CD4-positive, alpha-beta T cell treated with Interleukin-15 for 4 hours (primary cell): ENCODE measurements at places on chromosomes 7 and 10.

- no peak for DNase-seq
Observed at GRCh38 chr10:51244309-51244708, 170.0 kb downstream of the PRKG1 start.

- no peak for DNase-seq
Observed at GRCh38 chr10:83166344-83166743, 973.0 kb upstream of the GHITM start.

DNA sequence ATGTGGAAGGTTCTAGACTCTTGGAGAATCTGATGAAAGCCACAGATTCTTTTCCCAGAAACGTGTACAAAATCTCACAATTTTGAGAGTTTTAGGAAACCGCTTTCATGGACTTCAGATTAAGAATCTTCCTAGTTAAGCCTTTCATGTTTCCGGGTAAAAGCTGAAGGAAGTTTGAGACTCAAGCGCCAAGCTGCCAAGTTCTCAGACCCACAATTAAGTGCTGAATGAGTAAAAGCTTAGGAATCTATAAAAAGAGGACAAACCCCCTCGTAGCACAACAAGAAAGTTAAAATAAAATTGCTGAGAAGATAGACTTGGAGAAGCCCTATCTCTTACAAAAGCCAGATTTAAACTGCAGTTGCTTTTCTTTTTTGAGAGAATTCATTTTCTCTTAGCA, 99.6 kb downstream of the ST8SIA6 start:
- DNase-seq: no peak

DNA sequence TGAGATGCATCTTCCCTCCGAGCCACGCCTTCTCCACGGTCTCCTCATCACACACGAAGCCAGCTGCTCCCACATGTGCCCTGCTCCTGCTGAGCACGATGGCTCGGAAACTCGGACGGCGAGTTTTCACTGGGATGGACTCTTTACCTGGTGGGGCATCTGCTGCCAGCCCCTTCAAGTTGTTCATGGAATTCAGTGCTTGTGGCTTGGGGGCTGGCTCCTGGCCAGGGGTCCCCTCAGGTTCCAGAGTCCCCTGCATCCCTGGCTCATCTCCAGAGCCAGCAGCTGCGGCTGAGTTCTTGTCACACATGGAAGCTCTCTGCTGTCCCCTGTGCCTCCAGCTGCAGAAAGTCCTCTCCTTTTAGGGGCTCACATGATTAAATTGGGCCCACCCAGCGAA, 654.0 kb downstream of the SDK1 start:
- no peak for DNase-seq

DNA sequence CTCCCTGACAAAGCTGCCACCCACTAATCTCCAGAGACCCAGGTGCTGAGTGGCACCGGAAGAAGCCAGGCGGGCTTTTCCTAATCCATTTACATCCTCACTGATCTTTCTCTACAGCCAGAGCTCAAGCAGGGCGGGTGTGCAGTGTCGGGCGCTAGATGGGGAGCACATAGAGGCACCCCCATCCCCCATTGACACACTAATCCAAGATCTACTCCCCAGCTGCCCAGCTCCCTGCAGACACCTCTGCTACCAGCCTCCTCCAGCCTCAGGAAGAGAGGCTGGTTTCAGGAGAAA, 22.2 kb downstream of the FRMPD2 start:
- DNase-seq: no peak
